ENCODE measurements at places on chromosomes 1 and 21. TPM values are rescaled to one million over a fixed set of nuclear protein-coding genes. Genes with fewer than 3 reads are reported as not detected.

CYP4A22 gene
- total RNA-seq: 1.5 TPM

DNA sequence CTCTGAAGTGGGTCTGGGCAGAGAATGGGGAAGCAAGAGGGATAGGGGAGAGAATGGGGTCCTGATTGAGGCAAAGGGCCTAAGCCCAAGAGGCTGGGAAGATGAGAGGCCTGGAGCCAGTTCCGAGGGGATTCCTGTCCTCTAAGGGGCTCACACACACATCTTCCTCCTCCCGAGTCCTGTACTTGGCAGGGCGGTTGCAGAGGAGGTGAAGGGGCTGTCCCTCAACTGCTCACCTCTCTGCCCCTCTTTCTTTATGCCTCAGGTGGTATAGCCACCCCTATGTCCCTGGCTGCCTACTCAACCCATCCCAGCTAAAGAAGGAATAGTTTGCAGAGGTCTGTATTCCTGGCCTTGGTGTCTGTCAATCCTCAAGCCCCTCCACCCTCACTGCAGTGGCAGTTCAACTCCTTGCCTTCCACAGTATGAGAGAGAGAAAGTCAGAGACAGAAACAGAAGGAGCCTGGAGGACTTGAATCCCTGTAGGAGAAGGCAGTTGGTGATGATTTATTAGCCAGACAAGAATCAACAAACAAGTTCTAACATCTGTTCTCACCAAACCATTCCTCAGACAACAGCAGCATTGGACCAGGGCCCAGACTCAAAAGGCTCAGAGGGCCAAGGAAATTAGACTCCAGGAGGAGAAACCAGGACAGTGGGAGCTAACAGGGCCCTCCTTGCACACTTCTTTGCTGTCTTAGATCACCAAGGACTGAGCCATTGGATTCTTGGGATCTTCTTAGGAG lies 10.7 kb downstream of the SH2D2A start:
- DNase-seq: peak; percentile 76

DNA sequence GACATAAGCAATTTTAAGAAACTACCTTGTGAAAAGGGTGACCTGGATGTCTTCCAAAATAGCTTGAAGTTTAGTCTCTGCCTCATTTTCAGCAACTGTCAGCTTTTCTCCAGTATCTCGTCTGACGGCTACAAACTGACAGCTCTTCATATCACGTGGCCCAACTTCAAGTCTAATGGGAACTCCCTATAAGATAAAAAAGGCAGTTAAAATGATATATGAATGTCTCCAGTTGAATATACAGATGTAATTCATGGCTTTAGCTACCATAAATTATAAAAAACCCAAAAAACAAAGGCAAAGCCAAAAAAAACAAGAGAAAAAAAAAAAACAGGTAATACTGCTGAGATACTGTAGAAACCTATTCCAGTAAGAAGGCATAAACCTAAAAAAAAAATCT lies 44.9 kb upstream of the SLC30A10 start:
- DNase-seq: no peak

DNA sequence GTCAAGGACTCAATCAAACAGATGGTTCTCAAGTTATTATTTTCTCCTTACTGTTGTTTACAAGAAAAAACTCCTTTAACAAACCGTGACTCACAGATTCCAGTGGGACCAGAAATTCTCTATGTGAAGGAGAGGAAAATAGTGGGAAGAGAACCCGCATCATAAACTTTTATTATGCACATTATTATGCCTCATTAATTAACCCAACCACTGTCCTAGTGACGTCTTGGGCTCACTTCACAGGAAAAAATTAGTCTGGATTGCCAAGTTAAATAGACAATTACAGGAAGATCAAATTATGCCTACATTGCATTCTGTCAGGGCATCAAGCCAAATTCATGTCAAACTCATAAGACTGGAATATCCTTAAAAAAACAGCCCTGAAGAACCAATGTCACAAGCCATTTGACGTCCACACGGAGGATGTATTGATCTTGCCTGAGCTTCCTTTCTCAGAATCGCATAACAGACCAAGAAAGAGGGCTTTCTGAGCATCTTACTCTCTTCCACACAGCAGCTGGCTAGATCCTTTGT lies 347.8 kb downstream of the DUSP10 start:
- no peak for DNase-seq

ADORA3 gene
- 9.2 TPM for total RNA-seq

DNA sequence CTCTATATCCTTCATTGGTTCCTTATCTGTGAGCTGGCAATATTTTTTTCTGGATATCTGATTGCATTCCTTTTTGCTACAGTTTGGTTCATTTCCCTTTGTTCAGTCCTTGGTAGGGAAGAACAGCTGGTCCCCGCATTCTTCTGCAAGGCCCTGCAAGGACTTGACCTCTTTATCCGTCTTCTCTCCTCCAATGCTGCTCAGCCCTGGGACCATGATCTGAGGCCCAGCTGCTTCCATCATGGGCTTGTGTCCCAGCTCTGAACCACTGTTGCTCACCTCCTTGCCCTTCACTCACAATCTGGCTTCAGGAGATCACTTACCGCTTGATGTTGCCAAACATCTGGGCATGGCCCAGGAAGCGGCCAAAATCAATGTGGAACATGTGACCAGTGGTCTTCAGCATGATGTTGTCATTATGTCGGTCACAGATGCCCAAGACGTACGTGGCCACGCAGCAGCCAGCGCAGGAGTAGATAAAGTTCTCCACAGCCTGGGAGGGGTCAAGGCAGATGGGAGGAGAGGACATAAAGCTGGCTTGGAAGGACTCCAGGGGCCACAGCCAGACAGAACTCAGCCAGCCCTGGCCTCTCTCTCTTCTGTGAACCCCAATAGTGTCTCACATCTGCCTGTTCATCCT lies 22.6 kb upstream of the PPP1R15B start:
- DNase-seq: no peak

- no peak for DNase-seq
Measured at GRCh38 chr1:223337174-223337869, 26.7 kb downstream of the SUSD4 start.

- DNase-seq: no peak
Measured at GRCh38 chr1:171345536-171345935, 31.6 kb downstream of the FMO4 start.

DNA sequence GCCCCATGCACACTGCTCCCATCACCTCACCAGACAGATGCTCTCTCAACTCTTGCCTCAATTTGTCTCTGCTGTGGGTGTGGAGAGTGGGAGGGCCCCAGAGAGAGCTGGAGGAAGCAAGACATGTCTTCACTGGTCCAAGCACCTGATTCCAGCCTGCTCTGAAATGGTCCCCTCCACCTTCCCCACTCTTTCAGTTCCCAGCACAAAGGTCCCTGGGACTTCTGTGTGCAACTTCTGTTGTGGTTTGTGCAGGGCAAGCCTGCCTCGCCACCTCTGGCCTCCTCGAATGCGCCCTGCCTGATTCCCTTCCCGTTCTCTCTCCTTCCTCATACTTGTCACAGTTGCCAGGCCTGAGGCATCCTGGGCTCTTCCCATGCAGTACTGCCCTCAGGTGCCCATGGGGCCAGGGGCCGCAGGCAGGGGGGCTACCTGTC lies 119.3 kb downstream of the SYT2 start:
- no peak for DNase-seq

DNA sequence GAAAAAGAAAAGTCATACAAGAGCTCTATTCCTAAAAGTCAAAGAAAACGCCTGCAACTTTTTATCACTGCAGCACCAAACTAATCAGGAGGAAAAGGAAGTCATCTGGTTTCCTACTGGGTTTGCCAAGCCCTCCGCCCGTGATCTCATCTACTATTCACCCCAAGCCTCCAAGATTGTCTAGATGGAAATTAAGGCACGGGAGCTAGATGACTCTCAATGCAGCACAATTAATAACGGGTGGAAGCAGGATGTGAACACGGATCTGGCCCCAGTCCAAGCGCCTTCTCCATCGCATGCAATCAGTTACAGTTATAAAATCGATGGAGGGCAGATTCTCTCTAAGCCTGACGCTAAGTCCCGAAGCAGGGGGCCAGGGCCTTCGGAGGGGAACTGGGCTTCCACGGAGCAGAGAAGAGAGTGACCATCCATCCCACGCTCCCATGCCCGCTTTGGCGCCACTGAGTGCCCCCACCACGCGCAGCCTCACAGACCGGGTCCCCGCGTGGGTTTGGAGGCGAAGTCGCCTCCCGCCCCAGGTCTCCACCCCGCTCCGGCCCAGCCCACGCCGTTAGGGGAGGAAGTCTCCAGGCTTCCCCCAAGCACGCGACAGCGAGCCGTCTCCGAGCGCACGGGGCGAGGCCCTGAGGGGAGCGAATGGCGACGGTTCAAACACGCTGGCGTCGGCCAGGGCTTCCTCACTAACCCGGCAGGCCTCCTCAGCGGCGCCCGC lies 1.8 kb downstream of the HSF2BP start:
- DNase-seq: no peak

GRCh38 chr1:234253732-234254131 lies 119.5 kb upstream of the COA6 start:
- DNase-seq: no peak

DNA sequence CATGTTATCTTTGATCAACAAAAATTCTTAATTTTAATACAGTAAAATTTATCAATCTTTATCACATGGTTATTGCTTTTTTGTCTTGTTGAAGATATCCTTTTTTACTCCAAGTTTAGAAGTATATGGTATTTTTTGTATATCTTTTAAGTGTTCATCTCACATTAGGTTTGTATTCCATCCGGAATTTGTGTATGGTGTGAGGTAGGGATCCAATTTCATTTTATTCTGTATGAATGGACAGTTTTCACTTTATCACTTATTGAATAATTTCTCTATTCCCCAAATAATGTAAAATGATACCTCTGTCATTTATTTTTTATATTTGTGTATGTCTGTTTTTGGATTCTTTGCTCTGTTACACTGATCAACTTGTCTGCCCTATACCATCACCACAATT lies 25.3 kb downstream of the NFIA start:
- no peak for DNase-seq

GRCh38 chr1:172533513-172534151 lies 682 bp downstream of the SUCO start:
- DNase-seq: peak; percentile 21

GRCh38 chr21:33011462-33011861 lies 14.3 kb upstream of the OLIG2 start:
- peak; percentile 22 for DNase-seq

TRIM67 gene
- not detected for total RNA-seq

- no peak for DNase-seq
Measured at GRCh38 chr1:114164840-114165543, 11.3 kb upstream of the SYT6 start.

GRCh38 chr1:208479435-208479834 lies 235.3 kb upstream of the PLXNA2 start:
- no peak for DNase-seq

GRCh38 chr1:107680579-107680985 lies 284.4 kb downstream of the VAV3 start:
- DNase-seq: no peak

DNA sequence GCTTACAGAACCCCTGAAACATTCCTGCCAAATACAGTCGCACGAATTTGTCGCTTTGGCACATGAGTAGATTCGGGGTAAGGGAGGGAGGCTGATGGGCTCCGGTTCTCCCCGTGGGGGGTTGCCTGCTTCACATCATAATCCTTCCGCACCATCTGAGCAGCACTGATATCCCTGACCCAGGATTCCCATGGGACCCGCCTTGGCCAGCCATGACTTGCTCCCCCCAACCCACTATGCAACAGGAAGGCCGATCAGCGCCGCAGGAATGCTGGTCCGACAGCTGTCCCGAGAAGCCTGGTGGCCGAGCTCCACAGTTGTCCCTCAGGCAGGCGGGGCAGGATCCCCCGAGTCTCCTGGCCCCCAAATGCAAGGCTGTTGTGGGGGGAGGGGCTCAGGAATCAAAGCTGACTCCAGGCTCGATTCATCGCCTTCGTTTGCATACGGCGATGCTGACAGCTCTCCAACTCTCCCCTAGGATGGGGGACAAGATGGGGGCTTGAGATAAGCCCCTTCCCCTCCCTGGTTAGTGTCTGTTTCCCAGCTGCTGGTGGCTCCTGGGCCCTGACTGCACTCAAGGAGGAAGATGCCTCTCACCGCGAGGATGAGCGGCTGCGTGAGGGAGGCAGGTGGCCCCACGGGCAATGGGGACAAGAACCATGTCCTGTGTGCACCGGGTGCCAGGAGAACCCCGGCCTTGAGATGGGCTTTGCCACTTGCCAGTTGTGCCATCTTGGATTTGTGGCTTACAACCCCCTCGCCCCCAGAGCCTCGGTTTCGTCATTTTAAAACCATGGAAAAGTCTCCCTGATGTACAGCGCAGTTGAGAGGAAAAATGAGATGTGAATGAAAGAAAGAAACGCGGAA lies 9.3 kb downstream of the DRAXIN start:
- no peak for DNase-seq

S100A5 gene
- not detected for total RNA-seq

TARBP1 gene
- 48.9 TPM for total RNA-seq

GRCh38 chr1:61352845-61353435 lies 270.6 kb downstream of the NFIA start:
- DNase-seq: no peak

- DNase-seq: peak; percentile 22
Measured at GRCh38 chr1:35577071-35577998, 4.2 kb downstream of the TFAP2E start.

- no peak for DNase-seq
Measured at GRCh38 chr1:17610713-17611112, 71.2 kb downstream of the ARHGEF10L start.

DNA sequence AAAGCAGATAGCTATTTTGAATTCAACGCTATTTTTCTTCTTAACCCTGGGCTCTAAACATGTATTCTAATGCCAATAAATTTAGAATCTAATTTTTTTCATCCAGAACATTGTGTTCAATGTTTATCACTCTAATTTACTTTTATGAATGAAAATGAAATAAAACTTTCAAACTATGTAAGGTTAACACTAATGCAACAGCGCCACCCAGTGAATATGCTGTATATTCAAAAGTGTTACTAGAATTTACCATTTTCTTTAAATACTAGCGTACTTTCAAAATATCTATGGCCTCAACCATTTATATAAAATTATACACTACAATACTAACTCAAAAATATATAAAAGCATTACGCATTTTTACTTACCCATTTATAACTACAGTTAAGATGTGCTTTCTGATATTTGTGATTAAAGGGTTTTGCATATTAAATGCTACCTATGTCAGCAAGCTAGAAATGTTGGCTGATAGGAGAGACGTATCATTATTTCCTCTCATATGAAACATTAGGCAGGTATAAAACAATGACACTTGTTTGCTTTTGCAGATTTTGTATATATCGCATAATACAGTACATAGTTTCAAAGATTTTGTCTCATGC lies 5.9 kb upstream of the NUF2 start:
- peak; percentile 52 for DNase-seq

GRCh38 chr21:41562101-41563000 lies 54.4 kb upstream of the TMPRSS2 start:
- DNase-seq: no peak
